ENCODE measurements at places on chromosomes 3 and 15.
A peak's percentile ranks its signal among the peaks of the same experiment; 100 is the strongest.

- no peak for DNase-seq
Observed at GRCh38 chr3:10145685-10146084, 4.1 kb downstream of the VHL start.

DNA sequence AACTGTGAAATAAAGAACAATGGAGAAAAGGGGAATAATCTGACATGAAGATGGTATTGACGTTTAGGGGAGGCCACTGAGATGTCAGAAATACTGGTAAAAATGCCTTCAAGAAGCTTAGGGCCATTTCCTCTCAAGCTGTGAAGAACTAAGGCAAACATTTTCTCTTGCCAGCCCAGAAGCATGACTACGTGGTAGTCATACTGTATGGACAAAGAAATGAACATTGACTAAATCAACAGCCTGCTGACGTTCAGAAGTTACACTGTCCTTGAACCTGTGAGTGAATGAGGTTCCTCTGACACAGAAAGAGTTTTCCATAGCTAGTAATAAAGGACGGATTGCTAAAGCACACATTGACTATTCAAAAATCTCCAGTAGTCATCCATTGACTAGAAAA lies 121.0 kb downstream of the P3H2 start:
- peak; percentile 25 for DNase-seq

DNA sequence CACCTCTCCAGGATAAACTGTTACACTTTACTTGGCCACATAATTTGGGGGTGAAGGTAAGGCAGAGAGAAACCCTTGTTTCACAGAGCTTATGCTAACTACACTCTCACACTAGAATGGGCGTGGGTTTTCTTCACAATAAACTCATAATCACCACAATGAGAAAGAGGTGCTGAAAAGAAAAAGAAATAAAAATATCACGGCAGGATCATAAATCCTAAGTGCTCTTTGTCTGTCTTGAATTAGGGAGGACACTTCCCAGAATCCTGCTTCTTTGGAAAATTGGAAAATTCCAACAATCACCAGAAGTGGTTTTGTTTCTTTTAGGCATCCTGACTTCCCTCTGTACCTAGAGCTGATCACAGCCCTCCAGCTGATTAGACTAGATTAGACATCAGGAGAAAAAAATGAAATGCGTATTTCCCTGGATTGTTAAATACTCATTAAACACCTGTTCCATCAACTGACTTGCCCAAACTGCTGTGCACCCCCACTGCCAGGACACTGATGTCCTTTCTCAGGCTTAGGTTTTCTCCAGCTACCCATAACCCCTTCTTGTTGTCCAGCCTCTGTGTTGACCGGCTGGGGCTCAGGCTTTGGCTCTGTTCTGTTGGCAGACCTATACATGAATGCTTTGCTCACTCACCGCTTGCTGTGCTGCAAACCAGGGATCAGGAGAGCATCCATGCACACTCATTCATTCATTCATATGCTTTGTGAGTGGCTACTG lies 41.6 kb upstream of the ACKR4 start:
- DNase-seq = no peak

GRCh38 chr3:3110299-3110630 lies at the start of gene IL5RA:
TSS of gene IL5RA (minus strand) at chr3:3110374. CDS start at chr3:3104984, 5,390 bp downstream.
- no peak for DNase-seq

- peak; percentile 77 for DNase-seq
Observed at GRCh38 chr15:43067717-43068461, 37.9 kb downstream of the UBR1 start.

GRCh38 chr3:148062590-148062989 lies 635.1 kb upstream of the AGTR1 start:
- no peak for DNase-seq

- no peak for DNase-seq
Observed at GRCh38 chr3:41792806-41793205, 169.1 kb downstream of the ULK4 start.

GRCh38 chr3:190594171-190594570 lies 80.3 kb downstream of the IL1RAP start:
- no peak for DNase-seq

- no peak for DNase-seq
Observed at GRCh38 chr15:89002830-89003229, 85.4 kb upstream of the ABHD2 start.

- no peak for DNase-seq
Observed at GRCh38 chr3:152998591-152998990, 163.4 kb upstream of the RAP2B start.

DNA sequence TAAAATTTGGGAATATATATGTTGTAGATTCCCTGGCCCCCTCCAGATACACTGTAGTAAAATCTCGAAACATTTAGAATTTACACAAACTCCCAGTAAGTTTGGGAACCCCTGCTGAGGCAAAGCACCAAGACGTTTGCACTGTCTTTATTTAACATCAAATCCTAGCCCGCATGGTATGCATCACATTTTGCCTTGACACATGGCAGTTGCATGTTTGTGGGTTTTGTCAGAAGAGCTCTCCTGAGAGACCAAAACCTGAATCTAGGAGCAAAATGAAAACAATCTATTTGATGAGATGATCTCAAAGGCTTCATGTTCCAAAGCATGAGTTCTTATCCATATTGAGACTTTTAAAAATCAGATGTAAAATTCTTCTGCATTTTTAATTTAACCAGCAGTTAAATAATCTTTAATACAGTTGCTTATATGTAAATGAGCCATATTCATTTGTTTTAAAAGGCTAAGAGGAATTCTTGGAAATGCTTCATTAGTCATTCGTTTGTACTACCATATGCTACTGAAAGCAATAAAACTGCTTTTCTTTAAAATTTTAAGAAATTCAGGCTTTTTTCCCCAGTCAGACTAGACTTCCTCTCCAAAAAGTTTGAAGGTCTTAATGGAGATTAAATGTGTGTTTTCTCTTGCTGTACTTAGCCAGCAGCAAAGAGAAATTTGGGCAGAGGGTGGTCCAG lies 105.2 kb upstream of the BOC start:
- peak; percentile 23 for DNase-seq

DNA sequence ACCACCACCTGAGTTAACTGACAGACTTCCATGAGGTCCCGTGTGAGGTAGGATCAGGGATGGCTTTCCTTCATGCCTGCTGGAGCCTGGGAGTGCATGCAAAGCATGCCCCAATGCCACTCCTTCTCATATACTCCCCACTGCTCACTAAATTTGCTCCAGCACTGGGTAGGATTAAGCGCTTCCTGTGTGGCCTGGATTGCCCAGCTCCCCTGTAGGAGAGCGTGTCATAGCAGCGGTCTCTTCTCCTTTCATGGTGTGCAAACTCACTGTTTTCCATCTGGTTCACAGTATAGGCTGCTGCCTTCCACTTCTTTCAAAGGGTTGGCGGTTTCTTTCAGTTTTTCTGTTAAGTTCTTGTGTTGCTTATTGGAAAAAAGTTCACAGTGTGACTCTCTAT lies 34.1 kb upstream of the ABI3BP start:
- DNase-seq = no peak

- DNase-seq = no peak
Observed at GRCh38 chr3:45319996-45320305, 68.4 kb upstream of the LARS2 start.

GRCh38 chr3:150255413-150255812 lies 152.7 kb upstream of the TSC22D2 start:
- DNase-seq = no peak

GRCh38 chr15:100083572-100083971 lies 258.2 kb downstream of the ADAMTS17 start:
- DNase-seq = no peak

GRCh38 chr3:194272861-194273742 lies 78.0 kb downstream of the CPN2 start:
- DNase-seq = no peak

DNA sequence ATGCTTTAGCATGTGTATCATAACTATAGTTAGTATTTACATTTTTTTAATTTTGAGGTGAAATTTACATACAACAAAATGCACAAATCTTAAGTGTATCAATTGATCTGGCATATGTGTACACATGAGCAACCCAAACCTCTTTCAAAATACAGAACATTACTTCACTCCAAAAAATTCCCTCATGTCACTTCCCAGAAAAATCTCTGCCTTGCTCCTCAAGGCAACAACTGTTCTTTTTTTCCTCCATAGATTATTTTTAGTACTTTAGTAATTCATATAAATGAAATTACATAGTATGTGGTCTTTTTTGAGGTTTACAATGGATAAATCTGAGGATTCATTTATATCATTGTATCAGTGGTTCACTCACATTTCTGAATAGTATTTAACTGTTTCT lies 84.9 kb downstream of the TRIM42 start:
- DNase-seq = no peak

- DNase-seq = no peak
Observed at GRCh38 chr3:20130106-20130505, 55.9 kb downstream of the SGO1 start.

- no peak for DNase-seq
Observed at GRCh38 chr3:46553154-46553553, 12.9 kb downstream of the LRRC2 start.

- DNase-seq = no peak
Observed at GRCh38 chr3:44576613-44577012, 8.2 kb upstream of the ZNF660 start.

DNA sequence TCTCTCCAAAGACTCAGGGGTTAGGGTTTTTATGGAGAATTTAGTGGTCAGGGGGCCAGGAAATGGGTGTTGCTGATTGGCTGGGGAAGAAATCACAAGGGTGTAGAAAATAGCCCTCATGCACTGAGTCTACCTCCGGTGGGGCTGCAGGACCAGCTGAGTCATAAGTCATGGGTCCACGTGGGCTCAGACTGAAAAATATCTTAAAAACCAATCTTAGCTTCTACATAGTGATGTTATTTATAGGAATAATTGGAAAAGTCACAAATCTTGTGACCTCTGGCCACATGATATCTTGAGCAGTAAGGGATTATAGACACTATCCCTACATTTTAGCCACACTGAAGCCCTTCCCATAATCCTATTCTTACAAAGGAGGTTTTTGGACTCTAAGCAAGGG lies 224.0 kb downstream of the DPH6 start:
- peak; percentile 25 for DNase-seq

DNA sequence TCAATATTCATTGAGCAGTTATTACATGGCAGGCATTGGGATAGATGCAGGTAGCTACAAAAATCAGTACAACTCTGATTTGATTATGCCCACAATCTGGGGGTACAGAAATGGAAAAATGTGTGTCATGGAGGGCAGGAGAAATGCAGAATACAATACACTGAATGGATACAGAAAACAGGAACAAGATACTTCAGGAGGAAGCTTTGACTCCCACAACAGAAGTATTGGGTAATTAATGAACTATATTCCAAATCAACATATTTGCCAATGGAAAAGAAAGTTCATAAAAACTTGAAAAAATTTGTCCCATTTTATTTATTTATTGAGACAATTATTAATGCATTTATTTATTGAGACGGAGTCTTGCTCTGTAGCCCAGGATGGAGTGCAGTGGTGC lies 207.0 kb downstream of the SUCLG2 start:
- no peak for DNase-seq

DNA sequence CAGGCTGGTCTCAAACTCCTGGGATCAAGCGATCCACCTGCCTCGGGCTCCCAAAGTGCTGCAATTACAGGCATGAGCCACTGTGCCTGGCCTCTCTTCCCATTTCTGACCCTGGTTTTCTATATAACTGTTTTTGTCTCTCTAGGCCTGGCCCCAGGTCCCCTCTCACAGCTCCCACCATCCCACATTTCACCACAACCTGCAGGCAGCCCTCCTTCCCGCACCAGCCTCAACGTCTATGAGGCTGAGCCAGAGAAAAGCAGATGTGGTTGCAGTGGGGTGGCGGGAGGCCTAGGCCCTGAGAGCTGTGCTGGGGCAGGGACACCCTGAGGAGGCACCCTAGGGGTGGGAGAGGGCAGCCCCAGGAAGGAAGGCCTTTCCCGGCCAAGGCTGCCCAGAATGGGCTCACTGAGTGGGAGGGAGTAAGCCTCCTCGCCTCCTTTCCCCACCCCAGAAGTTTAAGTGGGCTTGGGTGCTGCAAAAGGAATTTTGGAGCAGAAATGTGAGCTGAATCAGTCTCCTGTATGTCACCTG lies 99.7 kb downstream of the LSM3 start:
- no peak for DNase-seq

DNA sequence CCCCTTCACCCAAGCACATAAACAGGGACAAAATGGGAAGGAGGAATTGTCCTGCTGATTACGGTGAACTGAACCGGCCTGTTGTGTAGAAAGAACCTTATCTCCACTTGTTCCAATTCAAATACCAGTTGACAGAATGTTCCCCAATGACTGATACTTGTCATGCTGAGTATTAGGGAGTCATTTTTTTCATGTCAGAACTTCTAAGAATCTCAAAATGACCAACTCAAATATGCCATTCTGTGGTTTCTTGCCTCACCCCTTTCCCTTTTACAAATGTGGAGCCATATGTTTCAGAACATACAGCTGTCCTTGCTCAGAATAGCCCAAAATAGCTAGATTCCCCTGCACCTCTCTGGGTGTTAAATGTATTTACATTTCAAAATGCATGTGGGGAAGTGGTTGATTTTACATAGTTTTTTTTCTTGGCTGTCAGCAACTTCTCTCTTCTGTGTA lies 405.9 kb upstream of the TBL1XR1 start:
- no peak for DNase-seq

DNA sequence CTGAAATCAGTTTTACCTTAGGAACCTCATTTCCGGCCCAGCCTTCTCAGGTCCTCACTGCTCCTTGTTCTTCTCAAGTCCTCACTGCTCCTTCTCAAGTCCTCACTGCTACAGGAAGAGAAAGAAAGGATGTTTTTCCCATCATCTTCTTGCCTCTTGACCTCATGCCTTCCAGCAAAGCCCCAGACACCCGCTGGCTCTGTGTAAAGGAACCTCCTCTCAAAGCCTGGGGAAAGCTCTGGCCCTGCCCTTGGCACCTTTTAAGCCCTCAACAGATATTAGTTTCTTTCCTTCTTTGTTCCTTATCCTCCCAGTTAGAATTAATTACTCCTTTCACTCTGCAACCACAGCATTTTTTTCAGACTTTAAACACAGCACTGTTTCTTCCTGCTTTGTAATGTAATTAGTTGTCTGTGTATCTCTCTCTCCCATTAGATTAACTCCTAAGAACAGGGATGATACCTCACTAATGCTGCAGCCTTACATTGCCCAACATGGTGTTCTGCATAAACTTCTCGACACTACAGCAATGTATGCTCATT lies 4.0 kb upstream of the WDR49 start:
- DNase-seq = no peak

- DNase-seq = no peak
Observed at GRCh38 chr3:196138482-196139254, 56.8 kb upstream of the TFRC start.

DNA sequence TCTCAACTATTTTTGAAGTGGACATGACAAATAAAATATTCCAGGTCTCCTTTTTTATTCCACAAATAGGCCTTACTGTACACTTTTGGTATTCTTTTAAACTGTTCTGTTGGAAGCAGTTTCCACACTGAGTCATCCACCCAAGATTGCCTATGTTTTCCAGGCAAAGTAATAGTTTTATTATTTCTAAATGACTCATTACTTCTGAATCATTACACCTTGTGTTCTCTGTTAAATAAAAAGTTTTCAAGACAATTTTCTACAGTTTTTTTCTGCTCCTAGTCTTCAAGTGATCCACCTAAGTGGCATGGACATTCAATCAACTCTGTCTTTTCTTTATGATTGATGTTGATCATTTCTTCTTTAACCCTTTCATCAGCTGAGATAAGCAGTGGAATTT lies 26.5 kb downstream of the PPP2R3A start:
- peak; percentile 93 for DNase-seq
